ENCODE measurements at places on chromosomes 6 and 20. TPM values are rescaled to one million over a fixed set of nuclear protein-coding genes. Genes with fewer than 3 reads are reported as not detected.

GGTLC1 gene
- not detected for total RNA-seq

FAM184A gene
- 30.4 TPM for total RNA-seq

BNIP5 gene
- not detected for total RNA-seq

GPX5 gene
- total RNA-seq = not detected

GPLD1 gene
- total RNA-seq = 20.4 TPM
